Trophoblast cell (in vitro differentiated cells and primary cell): ENCODE measurements at places on chromosomes 3 and 15.

DNA sequence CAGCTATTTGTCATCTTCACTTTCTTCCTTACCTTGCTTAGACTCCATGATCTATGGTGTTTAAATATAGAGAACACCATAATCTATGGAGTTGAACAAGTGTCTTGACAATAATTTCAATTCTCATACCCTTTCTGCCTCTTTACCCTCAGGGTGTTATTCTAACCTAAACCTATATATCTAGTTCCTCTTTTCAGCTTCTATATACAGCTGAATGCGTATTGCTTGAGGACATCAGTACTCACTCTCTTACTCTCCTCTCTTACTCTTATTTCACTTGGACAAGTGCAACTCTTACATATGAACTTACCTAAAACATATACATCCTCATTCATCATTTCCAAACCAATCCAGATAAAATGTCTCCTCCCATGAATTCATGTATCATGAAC, 187.1 kb downstream of the RAP2B start:
- DNase-seq = no peak

GRCh38 chr3:105647047-105647446, 221.8 kb downstream of the CBLB start:
- DNase-seq = peak; percentile 61

- DNase-seq = no peak
Observed at GRCh38 chr3:149152420-149152819, 23.0 kb downstream of the HPS3 start.

- DNase-seq = no peak
Observed at GRCh38 chr3:113523241-113523640, 8.3 kb upstream of the SPICE1 start.

DNA sequence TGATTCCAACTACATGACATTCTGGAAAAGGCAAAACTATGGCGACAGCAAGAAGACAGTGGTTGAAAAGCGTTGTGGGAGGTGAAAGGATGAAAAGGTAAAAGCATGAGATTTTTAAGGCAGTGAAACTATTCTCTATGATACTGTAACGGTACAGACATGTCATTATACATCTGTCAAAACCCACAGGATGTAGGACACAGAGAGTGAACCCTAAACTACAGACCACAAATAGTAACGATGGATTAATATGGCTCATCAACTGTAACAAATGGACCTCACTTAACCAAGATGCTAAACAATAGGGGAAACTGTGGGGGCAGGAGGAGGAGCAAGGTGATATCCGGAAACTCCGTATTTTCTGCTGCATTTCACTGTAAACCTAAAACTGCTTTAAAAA, 39.1 kb downstream of the MYO9A start:
- DNase-seq = no peak

DNA sequence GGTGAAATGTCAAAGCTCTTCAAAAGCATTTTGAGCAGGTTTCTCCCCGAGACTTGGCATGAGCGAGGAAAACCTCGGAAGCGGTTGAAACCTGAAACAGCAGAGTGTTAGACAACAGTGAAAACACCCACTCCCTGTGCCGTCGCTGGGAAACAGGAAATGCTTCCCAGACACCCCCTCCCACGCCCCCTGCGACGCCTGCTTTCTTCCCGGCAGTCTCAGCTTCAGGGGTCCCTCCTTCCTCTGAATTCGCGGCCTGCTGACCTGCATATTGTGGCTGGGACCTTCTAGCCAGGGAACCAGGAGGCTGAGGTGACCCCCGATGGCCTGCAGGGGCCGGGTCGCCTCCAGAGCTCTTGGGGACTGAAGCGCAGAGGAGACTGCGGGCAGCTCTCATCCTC, 250.6 kb upstream of the LYSMD4 start:
- no peak for DNase-seq

DNA sequence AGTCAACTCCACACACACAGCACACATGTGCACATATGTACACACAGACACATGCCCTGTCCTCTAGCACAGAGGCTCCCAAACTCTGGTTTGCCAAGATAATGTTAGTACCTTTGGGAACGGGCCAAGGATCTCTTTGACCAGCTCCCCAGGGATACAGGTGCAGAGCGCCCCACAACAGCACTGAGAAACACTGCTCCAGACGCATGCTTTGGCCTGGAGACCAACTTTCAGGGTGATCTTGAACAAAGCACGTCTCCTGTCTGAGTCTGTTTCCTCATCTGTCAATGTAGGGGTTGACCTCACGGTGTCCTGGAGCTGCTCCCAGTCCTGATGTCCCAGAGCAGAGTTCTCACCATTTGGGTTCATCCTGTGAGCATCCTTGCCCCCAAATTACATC, 15.9 kb upstream of the SKOR1 start:
- no peak for DNase-seq

GRCh38 chr15:58309963-58310928, 121.5 kb upstream of the LIPC start:
- DNase-seq = no peak

GRCh38 chr15:33551860-33552259, 241.1 kb downstream of the RYR3 start:
- no peak for DNase-seq

DNA sequence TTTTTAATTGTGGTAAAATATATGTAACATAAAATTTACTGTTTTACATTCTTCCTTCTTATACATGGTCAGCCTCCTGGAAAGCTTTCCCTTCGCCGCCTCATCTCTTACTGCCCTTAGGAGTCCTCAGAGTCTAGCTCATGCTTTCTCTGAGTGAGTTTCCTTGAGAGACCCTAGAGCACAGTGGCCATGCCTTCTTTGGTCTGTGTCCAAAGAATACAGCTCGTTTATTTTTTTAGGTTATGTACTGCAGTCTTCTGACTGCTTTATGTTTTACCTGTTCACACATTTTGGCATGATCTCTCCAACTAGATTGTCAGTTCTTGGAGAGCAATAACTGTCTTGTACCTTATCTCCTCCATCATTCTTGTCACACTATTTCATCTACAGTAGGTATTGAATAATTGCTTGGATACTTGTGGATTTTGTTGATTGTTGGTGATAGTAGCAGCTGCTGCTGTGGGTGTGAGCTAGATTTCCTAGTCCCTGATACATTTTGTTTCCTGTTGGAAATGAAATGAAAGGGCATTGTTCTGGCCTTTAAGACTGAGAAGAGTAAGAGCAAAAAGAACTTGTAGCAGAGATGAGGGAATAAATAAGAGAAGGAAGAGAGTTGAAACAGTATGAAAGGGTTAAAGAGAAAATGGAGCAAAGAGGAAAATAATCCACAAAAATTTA, 10.9 kb downstream of the ARIH2 start:
- no peak for DNase-seq

GRCh38 chr3:174859114-174859735, at the start of gene NAALADL2:
Gene NAALADL2, plus strand, starts transcription at chr3:174859334.
- DNase-seq = no peak

DNA sequence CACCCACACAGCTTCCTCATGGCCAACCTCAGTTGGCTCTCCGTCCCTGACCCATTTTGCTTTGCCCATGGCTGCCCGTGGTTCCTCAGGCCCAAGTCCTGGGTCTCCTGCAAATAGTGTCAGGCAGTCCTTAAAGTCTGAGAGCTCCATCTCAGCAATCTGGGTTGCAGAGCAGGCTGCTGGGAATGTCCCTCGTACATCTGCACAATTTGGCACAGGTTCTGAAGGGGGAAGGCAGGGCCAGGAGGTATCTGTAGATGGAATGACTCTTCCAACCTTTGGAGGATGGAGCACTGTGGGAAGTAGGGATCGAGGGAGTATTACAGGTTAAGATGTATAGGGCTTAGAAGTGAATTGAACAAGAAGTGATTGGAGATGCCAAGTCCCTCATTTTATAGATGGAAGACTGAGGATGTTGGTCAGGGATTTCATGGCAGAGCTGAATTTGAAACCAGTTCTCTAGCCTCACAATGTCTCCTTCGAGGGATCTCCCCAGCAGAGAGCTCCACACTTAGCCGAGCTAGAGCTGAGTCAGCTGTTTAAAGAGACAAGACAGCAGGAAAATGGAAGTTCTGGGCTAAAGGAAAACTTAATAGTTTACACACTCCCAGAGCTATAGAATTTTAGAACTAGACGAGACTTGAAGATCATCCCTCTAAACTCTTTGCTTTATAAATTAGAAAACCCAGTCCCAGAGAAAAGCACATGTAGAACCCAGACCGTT, 9.2 kb downstream of the CKMT1A start:
- DNase-seq = no peak

GRCh38 chr3:143060906-143061305, 58.7 kb upstream of the CHST2 start:
- no peak for DNase-seq

DNA sequence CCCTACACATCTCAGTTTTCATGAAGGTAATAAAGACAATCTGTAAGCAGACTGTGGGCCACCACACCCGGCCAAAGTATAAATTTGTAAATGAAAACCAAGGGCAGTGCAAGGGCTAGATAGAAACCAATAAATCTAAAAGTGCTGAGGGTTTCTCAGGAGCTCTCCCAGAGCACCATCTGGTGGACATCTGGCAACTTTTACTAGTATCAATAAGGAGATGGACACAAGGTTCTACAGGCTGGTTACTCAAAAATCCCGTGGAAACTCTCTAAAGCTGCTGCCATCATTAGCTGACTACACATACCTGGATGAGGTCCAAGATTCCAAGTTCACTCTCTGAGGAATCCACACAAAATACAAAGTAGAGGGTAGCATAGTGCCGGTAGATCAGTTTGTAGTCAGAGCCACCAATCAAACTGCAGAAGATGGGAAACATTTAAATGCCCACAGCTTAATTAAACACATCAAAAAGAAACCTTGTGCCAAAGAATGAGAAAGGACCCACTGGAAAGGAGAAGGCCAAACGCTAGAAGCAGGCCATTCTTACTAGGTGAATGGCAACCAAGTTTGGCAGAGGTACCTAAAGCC, 5.5 kb downstream of the AP3S2 start:
- no peak for DNase-seq

DNA sequence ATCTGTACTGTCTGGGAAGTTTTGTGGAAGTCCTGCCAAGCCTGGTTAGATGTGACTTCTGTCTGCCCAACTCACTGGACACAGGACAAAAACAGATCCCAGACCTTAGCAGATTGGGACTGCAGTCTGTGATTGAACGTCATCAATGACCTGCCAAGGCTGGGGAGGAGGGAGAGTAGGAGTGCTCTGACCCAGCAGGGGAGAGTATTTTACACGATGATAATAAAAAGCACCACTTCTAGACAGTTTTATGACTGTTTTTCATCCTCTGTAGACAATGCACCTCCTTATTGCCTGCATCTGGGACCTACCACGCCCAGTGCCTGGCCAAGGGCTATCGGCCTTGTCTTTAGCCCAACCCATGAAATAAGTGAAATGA, 102.3 kb upstream of the NR2E3 start:
- DNase-seq = no peak

- DNase-seq = no peak
Observed at GRCh38 chr3:3081381-3082233, 28.6 kb downstream of the IL5RA start.
